ENCODE measurements at places on chromosomes 13 and 19.

DNA sequence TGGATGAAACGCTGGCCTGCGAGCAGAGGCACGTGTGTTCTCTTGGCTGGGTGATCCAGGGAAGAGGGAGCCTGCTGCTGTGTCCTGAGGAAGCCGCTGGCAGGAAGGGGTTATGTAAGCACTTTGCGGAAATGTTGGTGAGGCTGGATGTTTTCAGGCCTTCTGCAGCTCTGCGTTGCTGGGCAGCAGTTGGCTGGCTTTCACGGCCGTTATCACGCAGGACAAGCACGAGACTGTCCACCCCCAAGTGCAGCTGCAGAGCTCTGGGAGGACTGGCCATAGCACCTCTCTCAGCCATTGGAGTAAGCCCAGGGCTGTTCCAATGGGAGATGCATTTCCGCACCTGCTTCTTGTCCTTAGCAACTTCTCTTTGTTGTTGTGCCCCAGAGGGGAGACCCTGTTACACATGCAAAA lies 146.9 kb upstream of the SOX21 start:
- DNase-seq, result no peak

GRCh38 chr13:113157206-113157928 lies 1.1 kb upstream of the PROZ start:
- DNase-seq, result no peak

GRCh38 chr13:108948251-108948671 lies 318.9 kb downstream of the MYO16 start:
- DNase-seq, result no peak

DNA sequence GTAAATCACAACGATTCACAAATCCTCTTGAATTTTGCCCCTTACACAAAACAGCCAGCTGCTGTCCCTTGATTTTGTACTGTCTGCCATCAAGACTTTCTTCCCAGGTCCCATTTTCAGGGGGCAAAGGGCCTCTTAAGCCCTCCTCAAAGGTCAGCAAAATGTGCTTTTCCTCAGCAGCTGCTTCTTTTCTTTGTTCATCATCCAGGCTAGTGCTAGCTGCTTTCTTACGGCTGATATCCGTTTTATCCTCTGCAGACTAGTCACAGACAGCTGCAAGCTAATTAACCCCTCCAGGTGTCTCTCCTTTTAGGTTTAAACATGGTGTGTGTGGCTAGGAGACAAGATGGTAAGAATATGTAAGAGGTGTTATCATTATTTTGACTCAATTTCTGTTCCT lies 90.9 kb downstream of the NALCN start:
- no peak for DNase-seq

GRCh38 chr13:35693134-35693784 lies 216.8 kb upstream of the MAB21L1 start:
- no peak for DNase-seq

DNA sequence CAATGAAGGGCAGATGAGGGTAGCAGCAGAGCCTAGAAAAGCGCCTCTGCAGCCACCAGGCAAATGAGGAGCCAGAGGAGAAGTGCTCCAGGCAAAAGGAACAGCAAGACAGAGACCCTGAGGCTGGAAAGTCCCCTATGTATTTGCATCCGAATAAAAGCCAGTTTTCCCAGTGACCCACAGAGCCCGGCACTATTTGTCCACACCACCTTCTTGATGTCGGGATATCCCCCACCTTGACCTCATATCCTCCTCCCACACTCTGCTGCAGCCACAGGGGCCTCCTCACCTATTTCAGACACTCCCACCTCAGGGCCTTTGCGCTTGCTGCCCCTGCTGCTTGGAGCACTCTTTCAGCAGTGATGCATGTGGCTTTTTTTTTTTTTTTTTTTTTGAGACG lies 6.6 kb downstream of the ATG4D start:
- DNase-seq, result no peak

- no peak for DNase-seq
Measured at GRCh38 chr19:17794731-17795494, at the start of gene B3GNT3. TSS of gene B3GNT3 (plus strand) at chr19:17795138. CDS start at chr19:17807808, 12,670 bp downstream.

DNA sequence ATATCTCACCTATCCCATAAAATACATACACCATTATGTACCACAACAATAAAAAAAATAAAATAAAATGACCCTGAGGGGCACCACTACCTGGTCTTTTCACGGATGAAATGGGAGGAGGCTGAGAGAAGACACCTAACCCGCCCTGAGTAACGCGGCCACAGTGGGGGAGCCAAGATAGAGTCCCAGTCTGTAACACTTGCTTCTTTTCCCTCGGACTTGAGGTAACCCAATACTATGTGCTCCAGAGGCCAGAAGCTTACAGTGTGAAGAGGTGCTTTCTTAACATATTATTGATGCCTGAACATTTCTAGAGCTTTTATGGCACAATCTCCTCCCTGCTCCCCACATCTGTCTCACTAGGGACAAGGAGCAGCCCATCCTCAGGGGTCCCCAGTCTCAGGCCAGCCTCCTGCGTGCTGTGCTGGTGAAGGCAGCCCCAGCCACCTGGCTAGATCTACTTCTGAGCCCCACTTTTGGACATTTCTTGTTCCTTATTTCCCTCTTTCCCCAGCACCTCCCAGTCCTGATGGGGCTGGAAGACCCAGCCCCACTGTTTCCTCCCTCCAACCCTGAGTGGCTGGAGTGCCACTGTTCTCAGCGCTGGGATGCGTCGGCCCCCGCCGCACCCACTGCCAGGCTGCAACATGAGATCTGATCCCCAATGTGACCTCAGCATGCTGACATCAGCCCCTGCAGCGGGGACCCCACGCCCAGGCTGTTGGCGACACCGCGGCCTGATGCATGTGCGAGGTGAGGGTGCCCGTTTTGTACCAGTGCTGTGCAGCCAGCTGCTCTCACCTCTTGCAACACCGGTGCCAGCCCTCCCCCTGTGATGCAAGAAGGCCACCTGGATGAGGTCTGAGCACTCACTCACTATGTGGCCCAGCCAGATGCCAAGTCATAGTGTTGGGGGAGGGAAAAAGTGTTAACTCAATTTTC lies 143.3 kb downstream of the DCLK1 start:
- DNase-seq, result no peak

DNA sequence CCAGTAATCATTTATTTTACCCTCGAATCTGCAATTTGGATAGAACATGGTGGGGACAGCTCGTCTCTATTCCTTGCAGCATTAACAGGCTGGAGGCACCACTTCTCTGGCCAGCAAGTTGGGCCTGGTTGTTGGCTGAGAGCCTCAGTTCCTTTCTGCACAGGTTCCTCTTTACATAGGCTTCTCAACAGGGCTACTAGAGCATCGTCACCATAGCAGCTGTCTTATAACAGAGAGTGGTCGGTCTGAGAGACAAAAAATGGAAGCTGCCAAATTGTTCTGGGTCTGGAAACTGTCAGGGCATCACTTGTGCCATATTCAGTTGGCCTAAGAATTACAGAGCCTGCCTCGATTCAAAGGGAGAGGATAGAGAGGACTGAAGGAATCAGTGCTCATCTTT lies 86.7 kb downstream of the DNAJC15 start:
- no peak for DNase-seq

- no peak for DNase-seq
Measured at GRCh38 chr13:97212601-97213040, 9.5 kb upstream of the MBNL2 start.

DNA sequence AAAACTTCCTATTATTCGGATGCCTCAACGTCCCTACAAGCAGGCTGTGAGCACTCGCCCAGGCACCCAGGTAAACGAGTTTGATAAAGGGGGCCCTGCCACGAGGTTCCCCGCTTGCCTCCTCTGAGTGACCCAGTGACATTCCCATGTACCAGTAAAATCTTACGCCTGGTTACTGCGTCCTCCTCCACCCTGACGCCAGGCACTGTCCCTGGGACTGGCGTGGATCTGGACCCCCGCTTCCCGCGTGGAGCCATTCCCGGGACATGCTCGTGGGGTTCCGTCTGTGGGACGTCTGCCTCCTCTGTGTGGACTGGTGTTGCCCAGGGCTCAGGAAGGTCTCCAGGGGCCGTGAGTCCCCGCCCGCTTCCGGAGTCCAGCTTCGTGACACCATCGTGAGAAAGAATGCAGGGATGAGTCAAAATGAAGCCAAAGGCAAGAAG lies 407 bp upstream of the ZNF550 start:
- DNase-seq, result no peak

DNA sequence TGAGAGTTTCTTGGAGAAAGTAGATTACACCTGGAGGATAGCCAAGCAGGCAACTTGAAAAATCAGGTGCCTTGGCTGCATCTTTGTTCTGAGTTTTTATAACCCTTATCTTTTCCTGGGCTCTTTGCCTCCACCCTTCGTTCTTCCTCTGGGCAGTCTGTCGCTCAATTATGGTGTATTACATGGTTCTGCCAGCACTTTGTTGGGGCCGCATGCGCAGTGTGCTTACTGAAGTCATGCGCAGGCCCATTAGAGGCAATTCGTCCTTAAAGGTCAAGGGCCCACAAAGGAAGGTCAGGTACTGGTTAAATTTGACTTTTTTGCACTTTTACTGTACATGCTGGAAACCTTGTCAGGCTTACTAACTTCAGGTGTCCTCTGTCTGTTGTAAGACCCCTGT lies 761.9 kb upstream of the SLITRK5 start:
- DNase-seq, result no peak

GRCh38 chr13:38957794-38958592 lies 32.6 kb downstream of the STOML3 start:
- DNase-seq, result no peak
